CD8-positive, alpha-beta memory T cell (primary cell): ENCODE measurements at places on chromosomes 4 and X. TPM values are rescaled to one million over a fixed set of nuclear protein-coding genes. Genes with fewer than 3 reads are reported as not detected.

- DNase-seq: no peak
Observed at GRCh38 chr4:55571806-55572205, 20.2 kb downstream of the PDCL2 start.

DNA sequence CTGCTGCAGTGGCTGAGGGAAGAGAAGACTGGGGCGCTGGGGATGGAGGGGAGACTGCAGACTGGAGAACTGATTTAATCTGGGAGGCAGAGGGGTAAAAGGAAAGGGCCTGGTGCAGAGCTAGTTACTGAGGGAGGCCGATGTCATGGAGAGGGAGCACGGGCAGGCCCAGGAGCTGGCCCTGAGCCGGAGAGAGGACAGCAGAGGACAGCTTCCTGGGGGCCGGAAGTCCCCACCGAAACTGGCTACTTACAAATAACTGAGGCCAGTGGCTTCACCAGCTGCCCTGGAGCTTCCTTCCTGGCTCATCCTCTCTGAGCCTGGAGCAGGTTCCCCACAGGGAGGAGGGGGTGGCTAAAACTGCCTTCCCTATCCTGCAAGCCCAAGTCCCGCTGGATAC lies 26.9 kb downstream of the NSG1 start:
- DNase-seq: no peak

DNA sequence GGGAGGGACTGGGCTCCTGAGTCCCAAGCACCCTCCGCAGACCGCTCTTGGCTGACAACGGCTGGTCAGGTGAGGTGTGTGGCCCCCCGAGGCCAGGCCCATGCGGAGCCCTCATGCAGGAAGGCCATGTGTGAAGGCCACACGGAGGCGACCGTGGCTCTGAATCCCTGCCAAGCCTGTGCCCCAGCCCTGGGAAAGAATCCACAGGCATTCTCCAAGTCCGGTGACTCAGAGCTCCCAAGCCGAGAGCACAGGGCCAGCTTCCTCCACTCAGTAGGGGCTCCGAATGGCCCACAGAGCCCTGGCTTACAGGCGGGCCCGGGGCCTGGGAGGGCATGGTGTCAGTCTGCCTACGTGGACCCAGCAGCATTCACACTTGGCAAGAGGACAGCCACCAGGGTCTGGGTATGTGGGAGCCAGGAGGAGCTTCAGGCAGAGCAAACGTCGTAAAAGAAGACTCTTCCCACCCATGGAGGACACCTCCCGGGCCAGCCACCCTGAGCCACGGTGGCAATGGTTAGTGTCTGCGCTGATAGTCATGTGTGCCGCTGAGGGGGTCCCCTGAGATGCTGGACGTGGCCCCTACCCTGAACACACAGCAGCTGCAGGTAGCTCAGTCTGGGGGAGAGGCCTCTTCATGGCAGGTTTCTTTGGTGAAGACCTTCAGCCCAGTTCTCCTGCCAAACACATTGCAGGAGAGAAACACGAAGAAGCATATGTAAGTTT lies 105.7 kb downstream of the PSAPL1 start:
- DNase-seq: peak; percentile 38

DNA sequence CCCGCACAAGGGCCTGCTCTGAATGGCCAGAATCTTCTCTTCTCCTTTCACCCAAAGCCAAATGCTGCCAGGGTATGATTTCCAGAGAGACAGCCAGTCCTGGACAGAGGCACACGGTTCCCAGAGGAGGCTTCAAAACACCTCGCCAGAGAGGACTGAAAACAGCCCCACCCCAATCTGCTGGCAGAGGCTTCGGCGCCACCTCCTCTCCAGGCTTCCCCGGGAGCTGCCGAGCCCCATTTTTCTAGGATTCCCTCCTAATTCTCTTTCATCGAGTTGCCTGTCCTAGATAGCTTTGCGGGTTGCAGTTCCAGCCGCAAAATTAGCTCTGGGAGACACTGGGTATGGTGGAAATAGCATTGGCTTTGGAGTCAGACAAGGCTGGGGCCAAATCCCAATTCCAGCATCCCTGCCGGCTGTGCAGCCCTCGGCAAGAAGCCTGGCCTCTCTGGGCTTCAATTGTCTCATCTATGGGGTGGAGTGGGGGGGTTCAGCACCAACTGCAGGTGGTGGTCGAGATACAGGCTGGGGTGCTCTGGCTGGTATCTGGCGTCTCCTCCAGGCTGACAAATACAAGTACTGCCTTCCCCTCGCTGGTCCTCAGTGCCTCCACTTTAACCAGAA lies 22.6 kb downstream of the PPP2R2C start:
- DNase-seq: no peak

- no peak for DNase-seq
Observed at GRCh38 chrX:70219938-70220764, 14.3 kb upstream of the AWAT1 start.

DNA sequence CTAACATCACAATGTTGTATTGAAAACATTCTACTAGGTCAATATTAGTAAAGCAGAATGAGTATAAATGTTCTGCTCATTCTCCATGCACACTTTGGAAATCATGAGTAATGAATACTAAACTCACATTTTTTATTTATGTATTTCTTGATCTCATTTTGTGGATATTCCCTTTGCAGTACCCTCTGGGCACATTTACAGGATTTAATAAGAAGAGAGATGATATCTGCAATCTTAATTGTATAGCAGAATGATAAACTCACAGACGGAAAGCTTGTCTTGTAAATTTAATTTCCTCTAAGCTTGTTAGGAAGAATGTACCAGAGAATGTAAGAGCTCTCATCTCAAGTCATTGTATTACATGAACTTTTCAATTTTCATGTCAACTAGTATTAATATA lies 1279.7 kb downstream of the PCDH7 start:
- no peak for DNase-seq

- no peak for DNase-seq
Observed at GRCh38 chr4:189787216-189788031, 153.2 kb upstream of the FRG1 start.

- no peak for DNase-seq
Observed at GRCh38 chr4:83276299-83277040, 8.1 kb downstream of the COQ2 start.

GRCh38 chr4:8725071-8725841 lies 132.7 kb downstream of the CPZ start:
- DNase-seq: no peak

- DNase-seq: no peak
Observed at GRCh38 chrX:13994104-13994503, 35.6 kb downstream of the GEMIN8 start.

GRCh38 chr4:14359991-14360390 lies 642.3 kb upstream of the CPEB2 start:
- no peak for DNase-seq

DNA sequence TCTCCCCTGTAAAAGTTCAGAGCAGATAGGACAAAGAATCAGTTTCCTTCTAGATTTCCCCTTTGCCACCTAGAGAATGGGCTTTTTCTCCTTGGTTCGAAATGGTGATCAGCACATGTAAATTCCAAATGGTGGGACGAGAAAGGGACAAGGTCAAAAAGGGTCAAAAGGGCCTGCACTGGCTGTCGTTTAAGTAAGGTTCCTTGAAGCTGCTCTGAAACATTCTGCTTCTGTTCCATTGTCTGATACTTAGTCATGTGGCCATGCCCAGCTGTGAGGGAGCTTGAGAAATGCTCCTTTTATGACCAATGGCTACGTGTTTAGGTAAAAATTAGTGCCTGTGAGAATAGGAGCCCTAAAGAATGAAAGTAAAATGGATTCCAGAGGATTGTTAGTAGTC lies 165.9 kb upstream of the CENPE start:
- DNase-seq: no peak

DNA sequence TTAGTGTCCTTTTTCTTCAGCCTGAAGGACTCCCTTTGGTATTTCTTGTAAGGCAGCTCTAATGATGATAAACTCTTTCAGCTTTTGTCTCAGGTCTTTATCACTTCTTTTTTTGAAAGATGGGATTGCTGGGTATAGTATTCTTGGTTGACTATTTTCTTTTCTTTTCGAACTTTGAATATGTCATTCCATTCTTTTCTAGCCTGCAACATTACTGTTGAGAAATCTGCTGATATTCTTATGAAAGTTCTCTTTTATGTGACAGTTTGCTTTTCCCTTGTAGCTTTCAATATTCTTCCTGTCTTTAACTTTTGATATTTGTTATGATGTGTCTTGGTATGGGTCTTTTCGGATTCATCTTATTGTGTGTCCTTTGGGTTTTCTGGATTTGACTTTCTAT lies 107.6 kb upstream of the SRD5A3 start:
- DNase-seq: no peak

GRCh38 chr4:109729117-109729717 lies 653 bp downstream of the PLA2G12A start:
- DNase-seq: no peak

- DNase-seq: no peak
Observed at GRCh38 chr4:111483375-111484169, 661.7 kb upstream of the FAM241A start.

DNA sequence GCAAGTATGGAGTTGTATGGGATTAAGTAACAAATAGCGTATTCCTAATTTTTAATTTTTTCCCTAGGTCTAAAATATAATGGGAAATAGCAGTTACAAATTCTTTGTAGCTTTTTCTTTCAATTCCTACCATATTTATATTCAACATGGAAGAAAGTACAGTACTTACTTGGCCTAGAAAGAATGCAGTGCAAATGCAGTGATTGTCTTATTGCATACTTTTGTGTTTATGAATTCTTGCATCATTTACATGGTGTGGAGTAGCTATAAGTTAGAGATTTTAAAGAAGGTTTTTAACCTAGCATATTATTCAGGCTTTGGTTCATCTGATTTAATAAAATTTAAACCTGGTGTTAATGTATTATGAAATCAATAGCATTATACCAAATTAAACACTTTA lies 263.3 kb downstream of the BMPR1B start:
- DNase-seq: no peak

DNA sequence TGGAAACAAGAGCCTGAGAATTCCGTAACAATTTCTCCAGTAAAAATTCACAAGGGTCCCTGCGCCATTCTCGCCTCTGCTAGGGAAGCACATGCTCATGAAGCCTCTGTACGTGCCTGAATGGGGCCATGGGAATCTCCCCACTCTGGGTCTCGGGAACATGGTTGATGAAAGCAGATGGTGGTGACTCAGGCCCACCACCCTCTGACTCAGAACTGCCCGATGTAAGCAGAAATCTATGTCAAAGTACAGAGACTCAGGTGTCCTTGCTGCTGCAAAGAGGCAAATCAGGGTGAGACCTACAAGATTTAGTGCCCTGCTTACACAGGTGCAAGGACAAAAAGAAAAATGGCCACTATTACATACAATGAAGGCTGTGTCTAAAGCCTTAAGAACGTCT lies 65.0 kb downstream of the SCD5 start:
- no peak for DNase-seq

DNA sequence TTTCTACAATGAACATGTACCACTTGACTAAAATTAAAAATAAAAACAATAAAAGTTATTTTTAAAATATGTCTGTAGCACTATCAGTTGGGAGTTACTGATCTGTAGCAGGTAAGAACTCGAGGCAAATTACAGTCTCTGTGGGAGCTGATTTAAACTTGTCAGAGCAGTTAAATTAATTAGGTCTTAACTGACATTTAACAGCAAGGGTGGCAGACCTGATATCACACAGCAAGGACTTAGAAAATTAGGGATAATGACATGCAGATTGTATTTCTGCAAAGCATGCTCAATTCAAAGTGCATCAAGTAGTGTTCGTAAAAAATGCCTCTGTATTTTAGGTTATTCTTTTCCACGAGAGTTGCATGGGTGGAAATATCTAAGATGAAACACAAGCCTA lies 208.9 kb downstream of the SPATA18 start:
- no peak for DNase-seq

DNA sequence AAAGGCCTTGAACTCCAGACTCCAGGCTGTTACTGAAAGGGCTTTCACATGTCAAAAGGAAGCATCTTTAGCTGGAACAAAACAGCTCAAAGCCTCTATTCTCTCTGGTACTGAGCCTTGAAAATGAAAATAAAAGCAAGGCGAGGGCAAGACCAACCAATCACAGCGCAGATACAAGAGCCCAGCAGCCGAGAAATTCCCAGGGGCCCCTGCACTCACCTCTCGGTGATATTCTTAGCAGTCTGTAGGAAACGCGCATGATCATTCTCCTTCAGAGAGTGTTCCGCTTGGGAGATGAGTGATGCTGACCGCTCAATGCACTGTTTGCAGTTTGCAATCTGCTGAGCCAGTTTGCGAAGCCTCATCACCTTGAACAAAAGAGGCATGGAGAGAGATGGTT lies 138.1 kb downstream of the MID1 start:
- no peak for DNase-seq

- DNase-seq: peak; percentile 15
Observed at GRCh38 chr4:70688795-70689231, 481 bp downstream of the UTP3 start.

GRCh38 chr4:140693562-140693961 lies 62.6 kb downstream of the TBC1D9 start:
- DNase-seq: no peak

DNA sequence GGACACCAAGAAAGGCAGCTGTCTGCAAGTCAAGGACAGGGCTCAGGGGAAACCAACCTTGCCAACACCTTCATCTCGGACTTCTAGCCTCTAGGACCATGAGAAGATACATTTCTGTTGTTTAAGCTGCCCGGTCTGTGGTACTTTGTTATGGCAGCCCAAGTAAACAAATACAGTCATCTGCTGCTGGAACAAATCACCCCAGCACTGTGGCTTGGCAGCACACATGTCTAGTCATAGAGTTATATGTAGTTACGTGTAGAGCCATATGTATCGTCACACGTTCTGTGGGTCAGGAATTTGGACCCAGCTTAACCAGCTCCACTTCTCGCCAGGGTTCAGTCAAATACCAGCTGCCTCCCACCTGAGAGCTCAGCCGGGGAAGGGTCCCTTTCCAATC lies 2.5 kb downstream of the HTT-AS start:
- no peak for DNase-seq

- no peak for DNase-seq
Observed at GRCh38 chrX:110013968-110014367, 11.1 kb downstream of the TMEM164 start.

DNA sequence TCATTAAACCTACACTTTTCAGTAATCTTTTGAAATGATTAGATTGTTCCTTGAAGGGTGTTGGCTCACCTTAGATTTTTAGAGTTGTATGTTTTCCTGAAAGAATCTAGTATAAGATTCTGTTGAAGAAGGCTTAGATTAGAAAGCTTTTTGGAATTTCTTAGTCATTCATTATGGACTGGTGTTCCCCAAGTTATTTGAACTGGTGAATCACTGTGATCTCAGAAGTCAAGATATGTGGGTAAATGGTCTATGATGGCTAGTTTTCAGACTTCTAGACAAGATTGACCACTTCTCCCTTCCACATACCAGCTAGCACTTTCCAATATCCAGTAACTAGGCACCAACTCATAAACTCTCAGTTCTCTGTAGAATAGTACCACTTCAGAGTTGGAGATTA lies 138.1 kb downstream of the KDM6A start:
- DNase-seq: no peak

Gene SCD5
- 6.3 TPM for total RNA-seq

Gene YY2
- total RNA-seq: 2.0 TPM

Gene SASH3
- 147 TPM for total RNA-seq

Gene HSFX1
- total RNA-seq: 0.29 TPM

Gene CT45A1
- not detected for total RNA-seq

Gene CTAG1B
- not detected for total RNA-seq

Gene SOX3
- total RNA-seq: not detected

Gene NKX3-2
- not detected for total RNA-seq

Gene HPGDS
- 0.57 TPM for total RNA-seq

Gene POLR2B
- 122 TPM for total RNA-seq

Gene SCOC
- total RNA-seq: 40.8 TPM

Gene STARD8
- 0.42 TPM for total RNA-seq

Gene LRCH2
- total RNA-seq: not detected

Gene PCDH19
- not detected for total RNA-seq

Gene RS1
- not detected for total RNA-seq
